ENCODE measurements at places on chromosomes 5 and 9.

GRCh38 chr9:123102375-123103113, 69.1 kb downstream of the GPR21 start:
- DNase-seq: no peak

DNA sequence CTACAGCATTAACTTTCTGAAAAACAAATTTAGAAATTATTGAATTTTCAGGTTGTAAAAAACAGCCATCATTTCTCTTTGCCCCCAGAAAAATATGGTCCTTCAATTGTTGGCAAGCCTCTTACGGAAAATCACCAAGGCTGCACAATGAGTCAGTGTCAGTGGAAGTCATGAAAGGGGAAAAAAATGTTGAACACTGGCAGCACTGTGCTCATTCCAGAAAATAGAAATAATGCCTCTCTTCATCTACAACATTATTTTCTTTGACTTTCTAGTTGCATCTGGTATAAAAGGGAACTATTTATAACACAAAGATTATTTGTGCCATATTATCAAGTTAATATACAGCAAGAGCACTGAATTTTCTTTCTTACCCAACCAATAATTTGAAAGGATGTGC, 26.7 kb upstream of the STK32A start:
- DNase-seq: no peak

GRCh38 chr5:159915904-159916840, at the start of gene ADRA1B:
TSS of gene ADRA1B (plus strand) at chr5:159916482. CDS start at chr5:159916906, 424 bp downstream.
- DNase-seq: no peak

DNA sequence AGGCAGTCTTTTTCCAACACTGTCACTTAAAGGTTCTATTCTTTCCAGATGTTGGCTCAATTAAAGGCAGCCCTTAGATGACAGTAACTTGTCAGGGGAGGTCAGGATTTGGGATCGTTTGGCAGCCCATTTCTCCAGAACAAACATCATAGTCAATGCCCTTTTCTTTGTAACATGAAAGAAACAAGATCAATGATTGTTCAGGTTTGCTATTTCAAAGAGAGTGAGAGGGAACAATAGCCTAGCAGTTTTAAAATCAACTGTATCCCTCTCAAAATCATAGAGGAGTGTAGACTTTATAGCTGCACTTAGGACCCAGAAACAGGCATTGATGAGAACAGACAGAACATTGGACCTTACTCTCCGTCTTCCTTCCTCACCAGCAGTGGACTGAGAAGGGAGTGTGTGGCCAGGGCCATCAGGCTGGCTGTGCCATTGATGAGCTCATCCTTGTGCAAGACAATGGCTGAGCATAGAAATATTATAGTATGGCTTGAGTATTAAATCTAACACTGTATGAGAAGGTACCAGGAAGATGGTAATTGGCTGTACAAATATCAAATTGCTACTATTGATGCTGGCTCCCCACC, 130.0 kb downstream of the PIP5K1B start:
- DNase-seq: no peak

DNA sequence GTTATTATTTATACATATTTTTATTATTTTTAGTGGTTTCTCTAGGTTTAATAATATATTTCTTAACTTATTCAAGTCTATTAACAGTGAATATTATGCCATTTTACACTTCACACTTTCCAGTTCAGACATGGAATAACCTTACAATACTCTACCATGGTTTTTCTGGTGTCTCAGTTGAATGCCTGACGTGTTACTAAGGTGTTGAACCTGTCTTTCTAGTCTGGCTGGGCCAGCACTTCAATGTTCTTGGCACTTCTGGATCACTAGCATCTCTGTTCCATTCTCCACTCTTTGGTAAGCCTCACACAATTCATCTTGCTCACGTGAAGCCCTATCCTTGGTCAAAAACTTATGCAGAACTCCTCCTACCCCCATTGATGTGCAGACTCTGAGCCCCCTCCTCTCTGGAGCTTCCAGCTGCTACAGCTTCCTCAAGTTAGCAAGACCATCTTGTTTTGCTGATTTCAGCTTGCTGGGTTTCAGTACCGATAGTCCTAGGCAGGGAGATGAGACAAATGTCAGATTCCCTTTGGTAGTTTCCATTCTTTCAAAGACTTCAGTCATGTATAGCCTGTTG, 243.1 kb downstream of the FBXO4 start:
- no peak for DNase-seq

DNA sequence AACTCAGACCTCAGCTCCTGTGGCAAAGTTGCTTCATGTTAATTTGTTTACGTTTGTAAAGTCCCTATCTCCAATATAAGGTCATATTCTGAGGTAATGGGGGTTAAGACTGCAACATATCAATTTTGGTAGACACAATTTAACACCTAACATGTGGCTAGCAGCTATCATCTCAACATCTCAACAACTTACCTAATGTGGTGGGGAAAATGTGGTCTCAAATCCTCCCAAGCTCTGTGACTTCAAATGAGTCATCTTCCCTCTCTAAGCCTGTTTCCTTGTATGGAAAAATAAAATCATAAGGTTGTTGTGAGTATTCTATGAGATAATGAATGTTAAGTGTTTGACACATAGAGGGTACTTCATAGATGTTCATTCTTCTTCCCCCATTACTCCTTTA, 443.3 kb downstream of the CDK5RAP2 start:
- no peak for DNase-seq

- no peak for DNase-seq
Measured at GRCh38 chr9:137969685-137970084, 92.1 kb downstream of the CACNA1B start.

- no peak for DNase-seq
Measured at GRCh38 chr9:121750259-121750714, 98.9 kb downstream of the DAB2IP start.

GRCh38 chr5:139461698-139462097, 845 bp downstream of the ECSCR start:
- DNase-seq: no peak

DNA sequence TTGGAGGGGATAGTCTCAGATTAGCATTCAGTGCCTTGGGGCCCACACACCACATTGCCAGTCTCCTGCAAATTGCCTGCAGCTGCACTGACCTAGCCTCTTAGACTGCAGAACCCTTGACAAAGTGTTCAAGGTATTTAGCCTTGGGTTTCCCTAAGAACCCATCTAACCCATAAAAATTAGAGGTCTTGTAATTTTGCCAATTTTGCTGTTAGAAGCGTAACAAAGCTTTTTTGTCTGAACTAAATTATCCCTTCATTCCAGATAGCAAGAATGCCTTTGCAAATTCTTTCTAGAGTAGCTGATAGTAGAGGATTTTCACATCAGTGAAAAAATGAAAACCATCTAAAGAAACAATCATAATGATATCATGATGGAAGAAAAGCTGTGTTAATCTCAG, 74.0 kb upstream of the CCNG1 start:
- no peak for DNase-seq

DNA sequence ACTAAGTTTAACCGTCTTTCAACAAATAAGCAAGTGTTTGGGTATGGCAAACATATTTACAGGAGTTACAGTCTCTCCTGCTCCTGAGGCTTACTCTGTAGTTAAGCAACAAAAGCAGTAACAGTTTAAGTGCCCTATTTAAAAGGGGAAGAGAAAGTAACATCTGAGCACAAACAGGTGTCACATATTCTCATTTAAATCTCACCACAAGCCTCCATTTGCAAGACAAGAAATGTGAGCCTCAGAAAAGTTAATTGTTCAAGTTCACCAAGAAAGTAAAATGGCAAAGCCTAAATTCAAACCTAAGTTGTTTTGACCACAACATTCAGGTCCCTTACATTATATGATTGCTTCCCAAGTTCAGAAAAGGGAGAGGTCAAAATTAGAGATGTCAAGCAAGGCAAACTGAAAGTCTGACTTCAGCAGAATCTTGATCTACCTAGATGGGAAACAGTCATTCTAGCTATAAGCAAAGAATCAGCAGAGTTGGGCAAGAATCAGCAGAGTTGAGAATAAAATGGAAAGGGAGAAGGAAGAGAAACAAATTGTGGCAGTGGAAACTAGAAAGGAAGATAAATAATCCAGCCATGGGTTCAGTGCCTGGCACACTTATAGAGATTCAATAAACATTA, 93.4 kb downstream of the STRBP start:
- peak; percentile 74 for DNase-seq

DNA sequence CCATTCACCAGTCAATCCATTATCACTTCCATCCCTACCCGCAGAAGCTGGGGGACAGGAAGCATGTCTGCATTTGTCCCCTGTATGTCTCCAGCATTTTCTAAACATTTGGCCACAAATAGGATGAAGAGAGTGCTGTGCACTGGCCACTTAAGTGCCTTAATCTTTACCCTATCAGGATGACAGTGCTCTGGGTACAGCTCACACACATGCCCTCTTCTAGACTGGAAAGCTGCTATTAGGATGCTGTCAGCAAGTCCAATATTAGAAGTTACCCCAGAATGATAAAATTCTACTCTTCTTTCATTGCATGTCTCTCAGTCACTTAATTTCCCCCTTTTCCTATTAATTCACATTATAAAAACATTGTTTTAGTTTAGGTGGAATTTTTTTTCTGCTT, 168.4 kb downstream of the RASEF start:
- DNase-seq: no peak

- no peak for DNase-seq
Measured at GRCh38 chr5:8663374-8663773, 794.4 kb downstream of the MTRR start.

- no peak for DNase-seq
Measured at GRCh38 chr5:5340206-5340729, 82.2 kb upstream of the ICE1 start.

GRCh38 chr9:90991953-90992352, 190.3 kb downstream of the SYK start:
- no peak for DNase-seq

GRCh38 chr5:62465985-62466925, 53.7 kb downstream of the IPO11 start:
- DNase-seq: no peak

DNA sequence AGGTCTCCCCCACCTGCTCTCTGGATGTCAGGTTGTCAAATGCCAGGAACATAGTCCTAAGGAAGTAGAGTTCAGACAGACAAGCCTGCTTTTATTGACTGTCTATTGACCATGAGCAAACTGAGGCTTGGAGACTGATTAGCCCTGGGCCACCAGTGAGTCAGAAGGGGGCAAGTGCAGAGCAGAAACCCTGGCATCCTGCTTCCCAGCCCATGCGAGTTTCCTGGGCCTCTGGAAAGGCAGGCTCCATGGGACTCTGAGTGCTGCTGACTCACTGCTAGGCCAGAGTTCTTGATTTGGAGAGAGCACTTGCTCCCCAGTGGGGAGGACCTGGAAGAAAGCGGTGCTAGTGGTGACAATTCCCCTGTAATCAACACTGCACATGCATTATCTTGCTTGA, 2.8 kb upstream of the HBEGF start:
- DNase-seq: no peak

- DNase-seq: no peak
Measured at GRCh38 chr5:55407984-55408383, 100.2 kb downstream of the MTREX start.

DNA sequence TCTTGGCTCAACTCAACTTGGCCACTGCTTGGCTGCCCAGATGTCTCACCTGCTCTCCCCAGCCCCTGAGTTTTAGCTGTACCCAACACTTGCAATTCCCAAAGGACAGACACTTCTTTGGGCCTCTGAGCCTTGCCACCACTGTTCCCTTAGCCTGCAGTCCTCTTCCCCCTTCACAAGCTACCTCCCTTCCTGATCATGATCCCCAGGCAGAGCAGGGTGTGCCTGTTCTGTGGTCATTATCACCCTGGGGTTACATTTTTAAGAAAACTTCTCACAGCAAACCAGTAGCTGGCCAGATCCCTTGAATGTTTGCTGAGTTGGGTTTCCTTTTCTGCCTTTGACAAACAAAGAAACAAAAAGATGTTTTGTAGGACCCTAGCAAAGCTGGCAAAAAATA, 87.5 kb upstream of the PRRC1 start:
- no peak for DNase-seq

GRCh38 chr5:76586531-76586930, 36.7 kb downstream of the F2RL2 start:
- DNase-seq: no peak

DNA sequence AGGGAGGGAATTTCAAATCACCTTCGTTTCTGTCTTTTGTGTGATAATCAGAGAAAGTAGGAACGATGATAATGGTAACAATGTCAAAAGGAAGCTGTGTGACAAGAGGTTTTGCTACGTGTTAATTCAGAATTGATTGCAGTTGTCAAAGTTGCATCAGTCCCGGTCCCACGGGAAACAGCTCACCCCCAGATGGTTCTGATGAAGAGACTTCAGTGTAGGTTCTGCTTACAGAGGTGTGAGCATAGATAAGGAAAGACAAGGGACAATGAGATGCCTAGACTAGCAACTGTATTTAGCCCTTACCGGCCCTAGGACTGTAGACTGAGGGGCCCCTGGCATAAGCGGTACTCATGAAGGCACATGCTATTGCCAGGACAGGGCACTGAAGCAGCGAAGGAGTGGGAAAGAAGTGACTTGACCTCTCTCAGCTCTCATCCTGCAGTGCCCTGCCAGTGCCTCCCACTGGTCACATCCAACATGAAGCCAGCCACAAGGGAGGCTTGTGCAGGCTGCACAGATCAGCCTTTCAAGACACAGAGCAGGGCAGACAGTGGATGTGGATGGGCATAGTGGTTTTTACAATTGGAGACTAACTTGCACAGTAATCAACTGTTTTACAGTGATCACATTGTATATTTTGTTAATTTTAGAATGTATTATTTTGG, 21.1 kb downstream of the PDE8B start:
- DNase-seq: no peak

- no peak for DNase-seq
Measured at GRCh38 chr9:121844098-121844497, 192.7 kb downstream of the DAB2IP start.

- no peak for DNase-seq
Measured at GRCh38 chr9:86256653-86257052, 2.8 kb downstream of the C9orf153 start.

DNA sequence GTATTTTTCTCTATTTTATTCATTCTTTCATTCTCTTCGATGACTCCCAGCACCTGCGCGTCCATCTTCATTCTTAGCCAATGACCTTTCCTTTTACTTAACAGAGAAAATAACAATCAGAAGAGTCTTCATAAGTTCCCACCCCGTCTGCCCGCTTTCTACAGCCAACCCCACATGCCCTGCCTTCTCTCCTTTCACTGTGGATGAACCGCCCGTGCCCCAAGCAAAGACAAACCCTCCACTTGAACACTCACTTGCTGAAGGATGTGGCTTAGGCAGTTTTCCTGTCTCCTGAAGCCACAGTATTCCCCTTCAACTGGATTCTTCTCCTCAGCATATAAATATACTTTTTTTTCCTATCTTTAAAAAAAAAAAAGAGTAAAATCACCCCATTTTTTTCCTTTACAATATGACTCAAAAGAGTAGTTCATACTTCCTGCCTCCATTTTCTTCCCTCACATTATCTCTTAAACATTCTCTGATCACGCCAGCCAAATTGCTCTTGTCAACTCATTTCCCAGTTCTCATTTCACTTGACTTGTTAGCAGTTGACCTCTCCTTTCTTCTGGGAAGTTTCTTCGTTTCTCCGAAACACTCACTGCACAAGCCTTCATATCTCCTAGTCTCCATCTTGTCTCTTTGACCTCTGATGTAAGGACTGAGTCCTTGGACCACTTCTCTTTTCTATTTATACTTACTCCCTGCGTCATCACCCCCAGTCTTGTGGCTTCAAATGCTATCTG, 11.1 kb downstream of the NIPSNAP3B start:
- DNase-seq: peak; percentile 72

- DNase-seq: no peak
Measured at GRCh38 chr5:86596476-86596875, 21.3 kb upstream of the COX7C start.
